ENCODE measurements at places on chromosomes 5 and 9.

DNA sequence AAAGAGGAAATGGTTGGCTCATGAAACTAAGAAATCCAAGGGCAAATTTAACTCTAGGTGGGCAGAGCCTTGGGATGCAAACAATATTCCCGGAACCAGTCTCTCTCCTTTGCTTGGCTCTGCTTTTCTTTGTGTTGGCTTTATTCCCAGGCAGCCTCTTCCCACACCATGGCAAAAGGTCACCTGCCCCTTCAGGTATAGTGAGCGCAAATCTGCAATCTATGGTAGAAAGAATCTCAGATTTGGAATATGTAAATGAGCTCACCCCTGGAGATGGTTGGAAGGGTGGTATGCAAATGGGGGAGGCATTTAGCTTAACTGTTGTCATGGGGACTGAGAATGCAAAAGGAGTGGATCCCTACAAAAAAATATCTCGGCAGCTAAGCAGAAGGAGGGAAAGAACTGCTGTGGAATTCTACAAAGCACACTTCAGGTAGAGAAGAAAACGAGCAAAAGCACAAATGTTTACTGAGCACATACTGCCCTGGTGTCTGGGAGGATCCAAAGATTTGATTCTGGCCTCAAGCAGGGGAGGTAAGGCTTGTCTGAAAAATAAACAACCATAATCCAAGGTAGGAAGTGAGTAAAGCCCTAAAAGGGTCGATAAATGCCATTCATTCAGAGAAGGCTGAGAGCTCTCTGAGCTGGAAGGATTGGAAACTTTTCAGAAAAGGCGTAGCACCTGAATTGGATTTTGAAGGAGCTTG is 139.7 kb downstream of the TLE1 start:
- no peak for DNase-seq

- DNase-seq, result no peak
Measured at GRCh38 chr5:96881511-96882115, 5.3 kb downstream of the ERAP2 start.

GRCh38 chr5:137344723-137345322 is 154.3 kb downstream of the SPOCK1 start:
- DNase-seq, result peak; percentile 16

- no peak for DNase-seq
Measured at GRCh38 chr5:149724130-149724840, 5.8 kb upstream of the PPARGC1B start.

- no peak for DNase-seq
Measured at GRCh38 chr9:79757074-79757473, 185.3 kb downstream of the TLE4 start.

DNA sequence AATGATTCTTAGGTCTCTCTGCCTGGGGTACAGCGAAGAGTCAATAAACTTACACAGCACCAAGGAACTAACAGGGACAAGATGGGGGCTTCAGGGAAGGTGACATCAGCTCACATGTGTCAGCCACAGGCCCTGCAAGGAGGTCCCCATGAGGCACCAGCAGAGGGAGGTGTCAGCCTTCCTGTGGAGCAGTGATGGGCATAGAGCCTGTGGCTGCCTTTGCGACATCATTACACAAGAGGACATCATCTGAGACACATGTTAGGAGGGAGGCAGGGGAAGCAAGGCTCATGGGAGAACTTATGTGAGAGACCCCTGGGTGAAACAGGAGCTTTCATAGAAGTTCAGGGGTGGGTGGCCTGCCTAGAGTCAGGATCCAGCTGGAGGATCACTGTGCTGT is 389.6 kb downstream of the SEMA5A start:
- no peak for DNase-seq

- DNase-seq, result no peak
Measured at GRCh38 chr9:8268216-8268878, 468.8 kb upstream of the DMAC1 start.
